ENCODE measurements at places on chromosomes 2 and 18.

DNA sequence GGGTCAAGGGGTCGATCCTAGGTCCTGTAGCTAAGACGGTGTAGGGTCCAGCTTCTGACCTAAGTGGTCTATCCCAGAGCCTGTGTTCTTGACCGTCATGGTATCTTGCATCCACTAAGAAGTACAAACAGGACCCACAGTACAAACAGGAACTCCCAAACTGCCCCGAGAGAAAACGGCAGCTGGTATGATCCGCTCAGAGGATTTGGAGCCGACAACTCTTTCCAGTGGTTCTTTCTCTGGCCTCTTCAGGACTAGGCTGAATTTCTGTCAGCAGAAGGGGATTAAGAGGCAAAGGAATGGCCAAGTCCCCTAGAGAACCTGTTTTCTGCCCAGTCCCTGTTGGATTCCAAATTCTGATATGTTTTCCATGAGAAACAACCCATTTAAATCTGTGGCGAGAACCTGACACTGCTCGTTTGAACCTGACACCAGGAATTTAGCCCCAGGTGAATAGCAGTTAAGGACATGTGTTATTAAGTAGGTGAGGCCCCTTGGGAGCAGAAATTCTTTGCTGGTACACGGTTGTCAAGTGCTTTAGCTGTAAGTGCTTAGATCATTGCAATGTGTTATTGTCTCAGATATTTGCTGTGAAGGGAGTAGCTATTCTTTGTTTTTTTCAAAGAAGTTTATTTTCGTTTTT, 50.5 kb upstream of the TXNDC2 start:
- no peak for DNase-seq

GRCh38 chr18:64276311-64277090, 127.6 kb upstream of the LINC00305 start:
- no peak for DNase-seq

DNA sequence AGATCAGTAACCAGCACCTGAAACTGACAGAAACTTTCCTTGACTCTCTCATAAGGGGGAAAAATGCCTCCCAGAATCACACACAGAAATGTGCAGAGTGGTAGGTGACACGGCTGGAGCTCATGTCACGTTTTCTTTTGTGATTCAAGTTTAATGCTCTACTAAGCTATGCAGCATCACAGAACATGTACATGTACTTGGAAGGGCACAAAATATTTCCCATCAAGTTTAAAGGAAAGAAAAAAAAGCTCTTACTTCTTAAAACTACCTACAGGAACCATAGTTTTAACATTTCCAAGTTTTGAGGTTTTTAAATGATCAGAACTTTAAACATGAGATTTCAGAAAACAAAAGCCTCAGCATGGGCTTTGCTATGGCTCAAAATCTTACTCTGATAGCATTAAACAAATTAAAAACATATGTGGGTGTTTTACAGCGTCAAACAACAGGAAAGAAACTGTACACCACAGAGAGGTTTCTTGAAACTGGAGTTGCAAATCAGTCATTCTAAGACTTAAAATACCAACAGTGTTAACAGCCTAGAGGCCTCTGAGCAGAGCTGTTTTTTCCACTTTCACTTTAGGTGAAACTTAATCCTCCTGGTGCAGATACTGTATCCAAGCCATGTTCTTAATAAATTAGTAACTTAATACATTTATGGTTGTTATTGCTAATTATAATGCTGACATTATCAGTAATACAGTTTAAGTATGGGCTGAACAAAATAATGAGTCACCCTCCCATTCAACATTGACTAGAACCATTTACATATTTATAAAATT, 30.1 kb downstream of the MBP start:
- DNase-seq: no peak

- DNase-seq: no peak
Observed at GRCh38 chr2:178452870-178453269, 1.7 kb downstream of the PJVK start.

- no peak for DNase-seq
Observed at GRCh38 chr2:236866542-236867340, 218.9 kb upstream of the COPS8 start.

Data from neural crest cell (in vitro differentiated cells).